ENCODE measurements at places on chromosomes 5 and 9.
A peak's percentile ranks its signal among the peaks of the same experiment; 100 is the strongest.

- DNase-seq, result no peak
Observed at GRCh38 chr5:65800775-65801174, 78.8 kb downstream of the NLN start.

- DNase-seq, result no peak
Observed at GRCh38 chr9:126424511-126424910, 97.9 kb downstream of the MVB12B start.

- no peak for DNase-seq
Observed at GRCh38 chr5:105380126-105380525, 1817.5 kb upstream of the NUDT12 start.

DNA sequence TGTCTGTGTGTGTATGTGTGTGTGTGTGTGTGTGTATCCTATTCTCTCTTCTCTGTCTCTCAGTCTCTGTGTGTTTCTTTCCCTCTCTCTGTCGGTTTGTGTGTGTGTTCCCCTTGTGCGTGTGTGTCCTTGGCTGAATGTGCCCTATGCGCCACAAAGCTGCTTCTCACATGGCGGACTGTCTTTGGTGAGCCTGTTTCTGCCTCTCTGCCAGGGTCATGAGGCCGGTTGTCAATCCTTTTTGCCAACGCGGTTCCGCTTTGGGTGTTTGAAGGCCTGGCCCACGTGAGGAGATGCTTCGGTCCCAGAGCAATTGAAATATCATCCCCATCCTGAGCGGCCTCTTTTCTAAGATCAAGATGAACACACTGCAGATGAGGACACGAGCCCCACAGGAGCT is 476.0 kb downstream of the SPATA31A7 start:
- DNase-seq, result no peak

DNA sequence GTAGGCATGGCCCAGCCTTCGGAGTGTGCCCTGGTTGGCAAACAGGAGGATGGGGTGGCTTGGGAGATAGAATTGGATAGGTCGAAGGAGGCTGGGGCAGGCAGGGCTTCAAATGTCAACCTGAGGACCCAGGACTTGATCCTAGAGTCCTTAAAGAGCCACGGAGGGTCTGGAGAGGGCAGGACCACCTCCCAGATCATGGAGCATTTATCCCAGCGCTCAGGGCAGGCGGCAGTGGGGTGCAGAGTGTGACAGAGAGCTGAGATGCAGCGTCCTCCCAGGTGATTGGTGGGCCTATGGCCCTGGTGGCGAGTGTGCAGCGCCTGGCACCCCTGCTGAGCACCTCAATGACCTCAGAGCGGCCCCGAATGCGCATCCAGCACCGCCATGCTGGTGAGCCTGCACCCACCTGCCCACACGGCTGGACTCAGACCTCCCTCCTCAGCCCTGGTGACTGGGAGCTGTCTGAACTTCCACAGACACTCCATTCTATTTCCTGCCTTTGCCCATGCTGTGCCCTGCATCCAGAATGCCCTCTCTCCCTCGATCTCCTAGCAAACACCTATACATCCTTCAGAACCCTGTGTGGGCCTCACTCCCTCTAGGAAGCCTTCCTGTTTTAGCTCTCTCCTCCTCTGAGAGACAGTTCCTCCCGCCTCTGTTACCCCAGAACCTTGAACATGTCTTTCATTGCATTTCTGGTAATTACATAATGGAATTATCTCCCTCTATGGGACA is 6.3 kb downstream of the ADGRD2 start:
- no peak for DNase-seq

DNA sequence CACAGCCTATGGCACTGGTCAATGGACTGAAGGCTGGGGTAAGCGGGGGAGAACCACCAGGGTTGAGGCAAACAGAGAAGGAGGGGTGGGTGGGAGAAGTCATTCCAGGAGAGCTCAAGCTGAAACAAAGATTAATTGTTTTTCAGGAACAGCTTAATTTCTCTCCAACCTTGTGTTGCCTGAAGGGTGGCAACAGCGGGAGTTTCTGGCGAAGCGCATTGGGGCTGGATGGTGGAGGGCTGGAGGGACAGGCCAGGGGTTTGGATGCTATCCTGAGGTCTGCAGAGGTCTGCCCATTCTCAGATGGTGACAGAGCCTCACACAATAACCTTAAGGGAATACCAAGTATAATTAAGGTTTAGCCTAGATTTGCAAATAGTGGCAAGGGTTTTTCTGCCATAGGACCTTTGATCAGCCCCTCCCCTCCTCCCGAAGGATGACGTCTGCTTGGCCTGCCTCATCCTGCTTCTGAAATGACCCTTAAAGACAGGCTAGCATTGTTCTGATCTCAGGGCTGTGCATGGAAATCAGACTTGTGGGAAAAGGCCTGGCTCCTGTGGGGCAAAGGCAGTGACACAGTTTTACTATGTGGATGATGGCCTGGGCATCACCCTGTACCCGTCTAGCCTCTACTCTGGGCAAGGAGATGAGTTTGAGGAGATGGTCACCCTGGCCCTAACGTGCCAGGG is 32.7 kb downstream of the PSD2 start:
- no peak for DNase-seq

DNA sequence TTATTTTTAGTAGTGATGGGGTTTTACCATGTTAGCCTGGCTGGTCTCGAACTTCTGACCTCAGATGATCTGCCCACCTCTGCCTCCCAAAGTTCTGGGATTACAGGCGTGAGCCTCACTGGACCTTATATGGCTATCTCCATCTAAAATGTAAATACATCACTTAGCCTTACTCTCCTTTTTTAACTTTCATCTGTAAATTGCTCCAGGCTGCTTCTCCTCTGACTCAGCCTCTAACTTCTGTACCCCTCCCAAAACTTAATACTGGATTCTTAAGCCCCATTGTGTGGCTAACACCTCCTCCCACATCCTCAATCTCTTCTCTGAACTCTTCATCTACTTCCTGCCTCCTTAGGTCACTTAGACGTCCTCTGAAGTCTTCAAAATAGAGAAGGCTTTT is 4.0 kb downstream of the SNX30 start:
- no peak for DNase-seq

DNA sequence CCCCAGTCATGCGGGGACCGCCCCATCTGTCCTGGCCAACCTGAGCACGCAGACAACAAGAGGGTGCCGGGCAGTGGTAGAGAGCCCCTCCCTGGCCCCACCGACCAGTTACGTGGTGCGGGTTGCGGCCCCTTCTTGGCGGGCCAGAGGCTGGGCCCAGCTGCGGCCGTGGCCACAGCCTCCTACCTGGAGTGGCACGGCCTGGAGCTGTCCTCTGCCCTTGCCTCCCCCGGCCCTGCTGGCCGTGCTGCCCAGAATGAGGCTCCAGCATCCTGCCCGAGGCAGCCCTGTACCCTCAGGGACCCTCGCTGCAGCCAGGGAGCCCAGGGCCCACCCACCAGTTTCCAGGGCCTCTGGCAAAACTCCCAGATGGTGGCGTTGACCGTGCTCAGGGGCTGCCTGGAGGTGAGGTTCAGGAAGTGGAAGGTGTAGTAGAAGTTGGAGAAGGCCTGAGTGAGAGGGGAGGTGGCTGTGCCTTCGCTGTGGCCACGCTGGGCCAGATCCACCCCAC is 5.7 kb downstream of the ENTPD8 start:
- no peak for DNase-seq

- no peak for DNase-seq
Observed at GRCh38 chr5:65034029-65034812, 265.5 kb downstream of the CWC27 start.

DNA sequence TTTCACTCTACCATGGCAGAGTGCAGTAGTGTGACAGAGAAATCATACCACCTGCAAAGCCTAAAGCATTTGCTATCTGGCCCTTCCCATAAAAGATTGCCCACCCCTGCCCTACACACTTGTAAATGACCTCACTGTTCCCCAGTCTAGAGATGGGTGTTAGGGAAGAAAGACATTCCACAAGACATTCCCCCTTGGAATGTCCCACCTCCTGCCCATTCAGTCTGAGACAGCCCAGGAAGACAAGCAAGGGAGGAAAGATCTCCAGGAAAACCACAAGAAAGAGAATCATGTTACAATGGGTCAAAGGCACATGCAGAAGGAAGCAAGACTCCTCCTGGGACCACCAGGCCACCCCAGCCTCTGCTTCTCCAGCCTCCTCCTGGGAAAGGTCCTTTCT is 230.0 kb downstream of the AGTPBP1 start:
- DNase-seq, result no peak

GRCh38 chr9:105886136-105886535 is 191.8 kb downstream of the TMEM38B start:
- DNase-seq, result no peak

DNA sequence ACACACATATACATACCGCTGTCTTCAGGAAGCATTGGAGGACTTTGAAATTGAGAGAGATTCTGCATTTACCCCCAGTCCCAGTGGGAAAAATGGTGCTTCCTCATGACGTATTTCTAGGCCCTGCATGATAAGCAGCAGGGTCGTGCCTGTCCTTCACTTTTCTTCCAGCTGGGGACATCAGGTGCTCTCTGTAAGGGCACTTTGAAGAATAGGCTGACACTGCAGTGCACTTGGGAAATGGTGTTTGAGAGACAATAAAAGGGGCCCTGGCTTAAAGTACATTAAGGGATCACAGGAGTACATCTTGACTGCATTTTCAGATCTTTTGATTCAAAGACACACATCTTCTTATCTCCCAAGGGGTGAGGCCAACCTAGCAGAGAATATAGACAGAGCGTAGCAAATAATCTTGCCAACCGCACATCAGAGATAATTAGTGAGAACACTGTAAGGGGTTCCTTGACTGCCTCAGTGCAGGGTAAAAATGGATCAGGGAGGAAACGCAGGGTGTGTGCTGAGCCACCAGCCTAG is 437.9 kb downstream of the CSNK1G3 start:
- no peak for DNase-seq

GRCh38 chr5:54540286-54540685 is 22.7 kb downstream of the SNX18 start:
- no peak for DNase-seq

DNA sequence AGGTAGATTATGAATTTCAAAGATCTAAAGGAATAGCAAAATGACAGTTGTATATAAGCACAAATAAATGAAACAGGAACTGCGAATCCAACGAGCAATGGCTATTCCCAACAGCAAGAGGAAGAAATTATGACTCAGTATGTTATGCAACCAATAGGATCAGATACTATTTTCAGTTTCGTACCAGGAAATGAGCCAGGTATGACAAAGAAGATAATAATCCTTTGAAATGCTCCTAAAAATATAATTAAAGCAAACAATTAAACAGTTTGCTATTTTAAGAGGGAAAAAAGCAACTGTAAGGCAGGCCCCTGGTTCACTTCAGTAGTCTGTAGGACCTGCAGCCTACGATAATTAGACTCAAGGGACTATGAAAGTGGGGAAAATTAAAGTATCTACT is 58.9 kb downstream of the AUH start:
- DNase-seq, result peak; percentile 73

GRCh38 chr9:125241863-125242739 is 958 bp upstream of the HSPA5 start:
- no peak for DNase-seq

DNA sequence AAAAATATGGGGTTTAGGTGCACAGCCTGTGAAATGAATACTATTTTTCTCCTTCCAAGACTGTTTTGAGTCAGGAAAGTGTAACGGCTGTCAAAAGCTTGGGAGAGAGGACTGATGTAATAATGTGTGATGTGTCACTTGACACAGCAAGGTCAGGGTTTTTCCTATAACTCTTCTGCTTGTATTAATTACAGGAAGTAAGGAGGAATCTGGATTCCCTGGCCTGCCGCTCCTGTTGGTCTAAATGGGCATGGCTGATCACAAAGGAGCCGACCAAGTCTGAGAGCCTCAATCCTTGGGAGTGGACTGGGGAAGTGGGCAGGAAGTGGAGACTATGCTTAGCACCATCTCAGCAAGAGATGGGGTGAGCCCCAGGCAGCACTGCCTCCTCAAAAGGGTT is 16.7 kb upstream of the SLC28A3 start:
- no peak for DNase-seq

- DNase-seq, result no peak
Observed at GRCh38 chr5:137147346-137147745, 351.8 kb downstream of the SPOCK1 start.

- DNase-seq, result no peak
Observed at GRCh38 chr5:141182248-141182647, at the start of gene PCDHB16. Gene PCDHB16 (plus strand): TSS chr5:141182387. CDS start chr5:141182560, 173 bp downstream.

- no peak for DNase-seq
Observed at GRCh38 chr5:133393776-133394476, 218.4 kb downstream of the FSTL4 start.

- no peak for DNase-seq
Observed at GRCh38 chr5:65290677-65291076, 191.0 kb downstream of the ADAMTS6 start.

- no peak for DNase-seq
Observed at GRCh38 chr5:111984044-111984443, 227.1 kb upstream of the NREP start.

DNA sequence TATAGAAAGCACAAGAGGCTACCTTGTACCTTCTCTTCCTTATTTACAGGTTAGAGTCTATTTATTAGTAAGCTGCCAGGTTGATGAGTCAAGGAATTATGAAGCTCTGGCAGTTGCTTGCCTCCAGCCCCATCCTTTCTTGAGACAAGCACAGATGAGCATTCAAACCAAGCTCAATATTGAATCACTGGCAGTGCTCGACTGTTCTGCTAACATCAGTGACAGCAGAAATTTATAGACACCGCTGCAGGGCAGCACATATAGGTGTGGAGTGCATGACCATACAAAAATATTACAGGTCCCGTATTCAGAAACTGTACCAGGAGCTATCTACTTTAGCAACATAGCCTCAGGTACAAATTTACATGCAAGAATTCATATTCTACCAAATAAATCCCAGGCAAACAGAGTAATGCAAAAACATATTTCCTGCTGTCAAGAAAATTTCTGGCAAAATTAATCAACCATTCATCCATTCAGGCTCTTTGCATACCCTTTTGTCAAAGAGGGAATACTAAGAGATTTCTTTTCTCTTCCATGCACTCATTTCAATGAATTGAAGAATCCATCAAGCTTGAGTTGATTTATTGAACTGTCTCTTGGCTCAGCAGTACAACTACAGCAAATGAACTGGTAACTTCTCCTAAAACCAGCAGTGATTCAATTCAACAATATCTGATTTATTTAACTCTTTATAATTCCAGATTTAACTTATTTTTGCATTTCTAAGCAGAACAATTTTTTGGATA is 26.9 kb upstream of the PCA3 start:
- no peak for DNase-seq

DNA sequence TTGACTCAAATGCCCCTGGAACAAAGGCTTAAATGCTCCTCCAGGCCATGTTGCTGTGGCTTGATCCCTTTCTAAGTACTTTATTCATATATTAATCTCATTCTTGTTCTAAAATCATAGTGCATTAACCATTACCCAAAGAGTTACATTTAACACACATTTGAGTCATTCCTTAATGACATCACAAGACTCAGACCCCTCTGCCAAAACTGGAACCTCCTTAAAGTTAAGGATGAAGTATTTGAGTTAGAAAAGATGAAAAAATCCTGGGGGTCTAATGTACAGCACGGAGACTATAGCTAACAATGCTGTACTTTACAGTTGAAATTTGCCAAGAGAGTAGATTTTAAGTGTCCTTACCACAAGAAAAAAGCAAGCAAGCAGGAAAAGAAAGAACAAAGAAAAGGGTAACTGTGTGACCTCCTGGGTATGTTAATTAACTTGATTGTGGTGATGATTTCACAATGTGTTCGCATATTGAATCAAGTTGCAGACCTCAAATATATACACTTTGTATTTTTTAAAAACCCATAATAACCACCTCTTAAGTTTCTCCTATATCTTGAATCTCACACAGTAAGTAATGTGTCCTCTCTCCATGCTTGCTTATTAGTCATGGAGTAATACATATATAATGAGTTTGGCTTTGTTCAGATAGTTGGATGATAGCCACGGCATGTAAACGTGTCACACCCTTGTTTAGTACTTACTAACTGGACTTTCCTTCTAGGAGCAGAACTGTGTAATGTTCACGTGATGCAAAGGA is 376.9 kb downstream of the SEMA5A start:
- no peak for DNase-seq

Data from AML-193 (cell line).